Stimulated activated CD4-positive, alpha-beta T cell treated with anti-CD3 and anti-CD28 coated beads, Interleukin-1b, Interleukin-23, amount 100 ng/mL, for 24 hours (primary cell): ENCODE measurements at places on chromosomes 1 and 21.

- DNase-seq: no peak
These were observed 16.6 kb downstream of the DISP3 start for GRCh38 chr1:11495579-11495978.

GRCh38 chr1:198056255-198056654 lies 100.5 kb upstream of the NEK7 start:
- no peak for DNase-seq

GRCh38 chr1:182192966-182193365 lies 131.5 kb upstream of the ZNF648 start:
- DNase-seq: no peak

- peak; percentile 73 for DNase-seq
These were observed 36.4 kb upstream of the LMX1A start for GRCh38 chr1:165392634-165393571.

GRCh38 chr1:67194209-67194863 lies 28.1 kb downstream of the IL23R start:
- DNase-seq: no peak

DNA sequence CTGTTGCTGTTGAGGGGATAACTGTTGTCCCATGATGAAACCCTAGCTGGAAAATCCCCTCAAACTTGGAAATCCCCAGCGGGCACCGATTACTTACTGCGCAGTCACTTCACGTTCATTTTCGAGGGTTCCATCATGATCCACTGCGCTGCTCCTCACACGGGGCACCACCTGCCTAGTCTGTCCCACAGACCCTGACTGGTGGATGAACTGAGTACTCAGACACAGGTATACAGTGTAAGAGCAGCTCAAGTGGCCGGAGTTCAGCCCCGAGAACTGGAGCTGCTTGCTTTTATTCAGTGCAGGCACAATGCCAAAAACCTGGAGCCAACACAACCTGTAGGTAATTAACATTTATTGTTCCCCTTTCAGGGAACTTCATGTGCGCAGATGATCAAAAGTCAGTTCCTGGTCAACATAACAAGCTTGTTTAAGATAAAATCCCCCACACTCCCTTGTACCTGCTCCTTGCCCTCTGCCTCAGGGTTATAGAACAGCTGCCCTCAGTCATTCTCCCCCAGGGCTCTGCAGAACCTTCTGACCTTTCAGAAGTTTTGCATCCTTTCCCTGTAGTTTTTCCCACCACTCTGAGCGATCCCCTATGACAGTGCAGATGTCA lies 46.5 kb upstream of the PRELP start:
- DNase-seq: no peak

DNA sequence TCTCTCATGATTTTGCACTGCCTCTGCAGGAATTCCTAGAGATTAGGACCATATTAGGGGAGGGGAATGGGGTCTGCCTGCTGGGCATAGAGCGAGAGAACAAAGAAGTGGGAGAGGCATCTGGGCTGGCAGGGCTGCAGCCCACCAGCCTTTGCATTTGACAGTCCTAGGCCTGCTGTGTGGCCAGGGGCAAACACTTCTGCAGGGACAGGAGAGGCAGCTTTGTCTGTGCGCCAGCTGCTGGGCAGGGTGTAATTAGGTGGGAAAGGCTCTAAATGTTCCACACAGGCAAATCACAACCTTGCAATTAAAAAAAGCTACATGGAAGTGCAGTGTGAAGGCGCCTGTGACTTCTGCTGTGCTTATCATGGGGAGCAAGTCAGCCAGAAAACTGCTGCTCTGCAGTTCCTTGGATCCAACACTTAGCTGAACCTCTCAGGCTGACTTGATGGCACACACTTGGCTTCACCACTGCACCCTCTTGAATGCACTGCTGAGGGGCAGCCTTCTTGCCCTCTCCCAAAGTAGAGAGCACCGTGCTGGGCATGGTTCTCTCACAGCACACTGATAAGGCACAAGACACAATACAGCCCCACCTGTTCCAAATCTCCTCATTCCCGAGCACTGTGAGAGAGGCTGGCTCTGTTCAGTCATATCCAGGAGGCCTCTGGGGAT lies 73.6 kb upstream of the TLR5 start:
- no peak for DNase-seq

DNA sequence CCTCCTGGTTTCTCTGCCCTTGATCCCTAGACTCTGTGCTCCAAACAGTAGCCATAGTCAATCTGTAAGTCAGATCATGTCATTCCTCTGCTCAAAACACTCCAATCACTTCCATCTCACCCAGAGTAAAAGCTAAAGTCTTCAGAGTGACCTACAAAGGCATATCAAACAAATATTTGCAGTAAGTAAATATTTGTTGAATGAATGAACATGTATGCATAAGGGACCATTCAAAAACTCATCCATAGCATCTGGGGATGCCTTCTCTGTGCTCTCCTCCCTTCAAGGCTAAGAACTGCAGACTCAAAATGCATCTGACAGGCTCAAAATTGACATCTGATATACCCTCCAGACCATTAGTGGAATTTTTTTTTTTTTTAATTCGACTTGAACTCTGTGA lies 18.1 kb upstream of the AK5 start:
- DNase-seq: no peak

DNA sequence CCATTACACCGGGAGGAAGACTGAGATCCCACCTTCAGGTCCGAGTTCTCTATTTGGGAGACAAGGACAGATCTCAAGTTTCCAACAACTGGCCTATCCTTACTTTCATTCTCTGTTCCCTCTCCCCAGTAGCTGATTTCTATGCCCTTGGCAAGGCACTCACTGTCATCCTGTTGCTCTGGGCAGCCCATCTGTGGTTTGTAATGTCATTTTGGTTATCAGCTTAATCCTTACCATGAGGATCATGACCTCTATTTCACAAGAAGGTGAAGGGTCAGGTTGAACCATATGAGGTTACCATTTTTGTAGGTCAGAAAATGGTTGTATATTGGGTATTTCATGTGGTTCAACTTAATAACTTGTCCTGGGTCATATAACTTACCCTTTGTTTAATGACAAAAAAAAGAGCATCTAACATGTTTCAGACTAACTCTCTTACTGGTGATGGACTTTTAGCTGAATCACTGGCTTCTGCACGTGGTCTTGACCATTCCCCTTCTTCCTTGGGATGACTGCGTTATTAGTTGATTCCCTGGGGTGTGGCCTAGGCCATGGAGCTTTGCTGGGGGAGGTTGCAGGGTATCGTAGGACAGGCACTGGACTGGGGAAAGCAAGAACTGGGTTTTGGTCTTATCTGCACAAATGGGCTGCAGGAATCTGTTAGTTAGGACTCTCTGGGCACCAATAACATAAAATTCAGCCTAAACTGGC lies 120.2 kb downstream of the ACTL8 start:
- DNase-seq: no peak

- DNase-seq: no peak
These were observed 256.7 kb downstream of the KIF26B start for GRCh38 chr1:245411245-245412036.
